ENCODE measurements at places on chromosomes 13 and 19. TPM values are rescaled to one million over a fixed set of nuclear protein-coding genes. Genes with fewer than 3 reads are reported as not detected.

GRCh38 chr13:110411688-110412059 lies 104.6 kb downstream of the COL4A2 start:
- no peak for DNase-seq

GRCh38 chr19:14023404-14024235 lies 4.3 kb upstream of the RLN3 start:
- DNase-seq = no peak

- no peak for DNase-seq
These were observed 59.5 kb downstream of the MICU2 start for GRCh38 chr13:21544515-21544914.

DNA sequence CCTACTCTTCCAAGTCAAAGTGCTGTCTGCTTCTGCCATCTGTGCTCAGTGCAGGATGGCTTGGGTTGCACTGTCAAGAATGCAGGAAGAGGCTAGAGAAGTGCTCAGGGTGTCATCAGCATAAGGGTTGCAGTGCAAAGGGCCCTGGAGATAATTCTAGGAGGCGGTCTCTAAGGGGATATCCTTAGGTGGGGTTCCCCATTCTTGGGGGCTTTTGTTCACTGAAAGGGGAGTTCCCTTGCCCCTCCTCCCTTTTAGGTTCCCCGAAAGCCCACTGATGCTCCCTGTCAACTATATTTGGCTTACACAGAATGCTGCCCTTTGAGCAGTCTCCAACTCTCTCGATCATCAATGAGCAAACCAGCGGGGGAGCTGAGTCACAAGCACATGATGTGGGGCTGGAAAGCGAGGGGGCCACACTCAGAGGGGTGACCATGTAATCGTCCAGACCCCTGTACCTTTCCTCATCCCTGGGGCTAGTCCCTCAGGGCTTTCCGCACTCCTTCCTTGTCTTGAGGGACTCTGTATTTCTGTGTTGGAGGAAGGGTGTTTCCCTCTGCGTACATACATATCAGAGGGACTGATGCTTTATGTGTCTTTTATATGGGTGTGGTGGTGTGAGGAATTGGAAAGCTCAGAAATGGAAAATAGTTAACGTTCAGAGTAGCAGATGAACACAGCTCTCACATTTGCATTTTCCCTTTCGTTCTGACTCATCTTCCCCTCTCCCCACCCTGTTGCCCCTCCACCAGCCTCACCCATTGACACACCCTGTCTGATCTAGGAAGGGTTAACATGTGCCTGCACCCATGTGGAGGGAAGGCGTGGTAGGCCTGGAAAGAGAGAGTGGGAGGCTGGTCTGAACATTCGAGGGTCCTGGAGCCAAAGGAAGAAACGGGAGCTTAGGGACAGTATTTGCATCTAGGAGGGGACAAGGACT lies 6.7 kb downstream of the ZBTB32 start:
- DNase-seq = no peak

The LRG1 gene
- 1.2 TPM for total RNA-seq

The ADM5 gene
- 1.5 TPM for total RNA-seq

Measured in cerebellum (tissue), 4 donors.